ENCODE measurements at places on chromosomes 6 and 20.
A peak's percentile ranks its signal among the peaks of the same experiment; 100 is the strongest.

DNA sequence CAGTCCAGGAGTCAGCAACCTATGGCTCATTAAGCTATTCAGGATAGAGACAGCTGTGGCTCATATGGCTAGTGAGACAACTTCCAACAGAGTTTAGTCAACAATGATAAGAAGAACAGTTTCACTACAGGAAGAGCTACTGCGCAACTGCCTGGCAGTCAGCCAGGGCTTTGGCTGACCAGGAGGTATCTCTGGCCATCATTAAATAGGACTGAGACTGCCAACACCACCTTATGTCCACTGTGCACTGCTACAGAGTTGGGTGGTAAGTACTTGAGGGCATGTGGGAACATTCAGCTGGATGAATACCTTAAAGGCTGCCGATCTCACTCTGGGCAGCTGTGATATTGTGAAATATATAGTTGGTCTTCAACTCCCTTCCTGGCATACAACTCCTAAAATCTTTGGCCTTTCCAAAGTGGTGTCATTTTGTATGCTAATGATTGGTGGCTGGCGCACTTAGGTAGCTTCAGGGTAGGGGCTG lies 52.2 kb upstream of the FAM83C start:
- peak; percentile 83 for DNase-seq

DNA sequence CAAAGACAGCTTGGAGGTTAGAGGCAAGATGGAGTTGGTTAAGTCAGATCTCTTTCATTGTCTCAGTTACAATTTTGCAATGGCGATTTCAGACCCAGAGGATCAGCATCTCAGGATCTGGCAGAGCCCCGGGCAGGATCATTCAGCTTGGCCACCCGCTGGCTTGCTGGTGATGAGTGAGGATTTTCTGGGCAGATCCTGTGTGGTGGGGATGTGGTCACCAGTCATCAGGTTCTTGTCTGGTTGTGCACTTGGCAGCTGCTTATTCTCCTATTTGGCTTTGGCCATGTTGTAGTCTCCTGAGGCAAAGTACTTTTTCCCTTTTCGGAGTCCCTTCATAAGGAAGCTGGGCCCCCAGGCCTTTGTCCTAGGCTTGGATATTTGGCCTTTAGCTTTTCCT lies 953.9 kb downstream of the KIF16B start:
- no peak for DNase-seq

DNA sequence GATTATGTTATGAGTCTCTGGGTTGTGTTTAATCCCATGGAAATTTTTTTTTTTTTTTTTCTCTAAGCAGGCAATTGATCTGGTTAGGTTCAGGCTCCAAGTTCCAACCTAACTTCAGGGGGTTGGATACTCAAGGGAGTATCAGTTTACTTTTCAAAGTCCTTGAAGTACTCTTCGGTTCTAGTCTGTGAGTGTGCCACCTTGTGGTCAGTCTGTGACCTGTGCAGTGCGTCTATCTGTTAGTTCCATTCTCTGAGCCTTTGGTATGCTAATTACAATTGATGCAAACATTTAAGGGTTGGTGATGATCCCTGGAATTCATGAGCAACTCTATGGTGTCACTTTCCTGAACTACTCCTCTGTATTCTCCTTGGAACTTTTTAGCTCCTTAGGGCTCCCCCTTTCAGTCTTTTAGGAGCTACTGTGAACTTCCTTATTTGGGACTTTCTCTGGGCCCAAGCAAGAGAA lies 342.0 kb downstream of the SOX4 start:
- peak; percentile 42 for DNase-seq

DNA sequence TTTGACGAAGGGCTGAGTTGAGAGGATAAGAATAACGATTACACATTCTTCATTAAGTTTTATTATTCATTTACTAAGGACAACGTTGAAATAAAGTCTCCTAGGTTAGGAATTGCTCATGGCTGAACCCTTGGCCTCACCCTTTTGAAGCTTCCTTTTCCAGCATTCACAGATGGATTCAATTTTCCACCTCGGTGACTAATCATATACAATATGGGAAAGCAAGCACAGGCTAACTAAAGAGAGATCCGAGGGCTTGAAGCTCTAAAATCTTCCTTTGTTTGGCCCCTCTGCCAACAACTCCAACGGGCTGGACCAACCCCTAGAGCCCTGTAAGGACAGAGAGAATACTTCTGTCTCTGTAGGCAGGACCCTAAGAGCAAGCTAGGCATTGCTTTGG lies 159.5 kb downstream of the SOD2 start:
- no peak for DNase-seq

DNA sequence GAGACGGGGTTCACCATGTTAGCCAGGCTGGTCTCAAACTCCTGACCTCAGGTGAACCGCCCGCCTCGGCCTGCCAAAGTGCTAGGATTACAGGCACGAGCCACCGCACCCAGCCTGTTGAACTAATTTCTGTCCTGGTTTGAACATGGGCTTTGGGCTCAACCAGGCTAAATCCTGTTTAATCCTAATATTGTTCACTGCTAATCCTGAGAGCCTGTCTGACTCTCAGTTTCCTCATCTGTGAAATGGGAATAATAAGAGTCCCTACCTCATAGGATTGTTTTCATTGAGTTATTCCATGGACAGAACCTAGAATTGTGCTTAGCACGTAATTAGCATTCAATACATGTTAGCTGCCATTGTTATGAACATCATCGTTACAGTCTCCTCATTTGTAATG lies 17.4 kb downstream of the TM9SF4 start:
- DNase-seq: no peak

DNA sequence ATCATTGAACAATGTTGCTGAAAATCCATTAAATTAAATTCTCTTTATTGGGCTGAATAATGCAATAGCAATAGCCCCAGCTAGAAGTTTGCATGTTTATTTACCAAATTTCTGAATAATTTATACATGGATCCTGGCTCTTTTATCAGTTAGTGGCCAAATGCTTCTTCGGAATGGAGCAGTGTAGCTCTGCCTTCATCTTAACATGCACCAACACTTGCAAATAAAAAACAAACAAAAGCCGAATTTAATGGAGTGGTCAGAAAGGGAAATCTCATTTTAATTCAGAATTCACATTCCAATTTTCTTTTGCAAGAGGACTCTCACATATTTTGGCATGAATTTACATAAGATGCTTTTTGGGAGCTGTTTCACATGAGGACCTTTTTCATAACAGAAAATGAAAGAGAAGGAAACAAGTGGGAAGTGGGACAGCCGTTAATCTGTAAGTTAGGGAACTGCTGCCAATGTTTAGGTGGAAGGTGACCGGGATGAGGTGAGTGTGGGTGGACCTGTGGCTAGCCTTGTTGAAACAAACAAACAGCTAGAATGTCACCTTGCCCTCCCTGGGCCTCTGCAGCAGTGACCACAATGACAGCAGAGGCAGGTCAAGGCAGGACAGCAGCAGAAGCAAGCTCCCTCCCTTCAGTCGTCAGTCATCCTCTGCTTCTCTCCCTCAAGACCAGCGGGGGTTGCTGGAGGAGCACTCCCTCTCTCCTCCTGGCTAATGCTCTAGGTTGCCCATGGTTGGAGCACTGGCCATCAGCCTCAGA lies 73.2 kb downstream of the INSM1 start:
- DNase-seq: no peak

- no peak for DNase-seq
These were observed 40.9 kb upstream of the CDH22 start for GRCh38 chr20:46349035-46349741.

DNA sequence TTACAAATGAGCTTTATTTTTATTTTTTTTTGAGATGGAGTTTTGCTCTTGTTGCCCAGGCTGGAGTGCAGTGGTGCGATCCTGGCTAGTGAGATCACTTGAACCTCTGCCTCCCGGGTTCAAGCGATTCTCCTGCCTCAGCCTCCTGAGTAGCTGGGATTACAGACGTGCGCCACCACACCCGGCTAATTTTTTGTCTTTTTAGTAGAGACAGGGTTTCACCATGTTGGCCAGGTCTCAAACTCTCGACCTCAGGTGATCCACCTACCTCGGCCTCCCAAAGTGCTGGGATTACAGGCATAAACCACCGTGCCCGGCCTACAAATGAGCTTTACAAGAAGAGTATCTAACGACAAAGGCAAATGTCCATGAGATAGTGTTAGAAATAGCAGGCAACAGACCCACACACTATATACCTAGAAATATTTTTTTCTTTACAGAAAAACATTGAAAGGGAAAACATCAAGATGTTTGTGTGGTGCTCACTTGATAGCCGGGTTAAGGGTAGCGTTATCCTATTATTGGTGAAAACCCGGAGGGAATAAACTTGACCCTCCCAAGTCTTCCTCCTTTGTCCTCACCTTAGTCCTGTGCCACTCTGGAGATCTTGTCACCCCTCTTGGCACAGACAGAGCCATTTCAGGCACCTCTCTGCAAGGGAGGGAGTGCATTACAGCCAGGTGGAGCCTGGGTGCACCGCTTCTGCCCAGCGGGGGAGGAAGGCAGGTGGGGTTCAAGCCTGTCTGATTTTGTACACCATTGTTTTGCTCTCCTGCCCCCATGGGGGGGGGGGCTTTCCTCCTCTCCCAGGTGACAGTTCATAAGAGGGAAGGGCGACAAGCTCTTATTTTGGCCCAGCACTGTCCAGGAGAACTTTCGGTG lies 21.0 kb upstream of the AVP start:
- no peak for DNase-seq

GRCh38 chr6:106122306-106122918 lies 36.3 kb downstream of the PRDM1 start:
- no peak for DNase-seq

- no peak for DNase-seq
These were observed 224.0 kb upstream of the PLN start for GRCh38 chr6:118324116-118324515.

DNA sequence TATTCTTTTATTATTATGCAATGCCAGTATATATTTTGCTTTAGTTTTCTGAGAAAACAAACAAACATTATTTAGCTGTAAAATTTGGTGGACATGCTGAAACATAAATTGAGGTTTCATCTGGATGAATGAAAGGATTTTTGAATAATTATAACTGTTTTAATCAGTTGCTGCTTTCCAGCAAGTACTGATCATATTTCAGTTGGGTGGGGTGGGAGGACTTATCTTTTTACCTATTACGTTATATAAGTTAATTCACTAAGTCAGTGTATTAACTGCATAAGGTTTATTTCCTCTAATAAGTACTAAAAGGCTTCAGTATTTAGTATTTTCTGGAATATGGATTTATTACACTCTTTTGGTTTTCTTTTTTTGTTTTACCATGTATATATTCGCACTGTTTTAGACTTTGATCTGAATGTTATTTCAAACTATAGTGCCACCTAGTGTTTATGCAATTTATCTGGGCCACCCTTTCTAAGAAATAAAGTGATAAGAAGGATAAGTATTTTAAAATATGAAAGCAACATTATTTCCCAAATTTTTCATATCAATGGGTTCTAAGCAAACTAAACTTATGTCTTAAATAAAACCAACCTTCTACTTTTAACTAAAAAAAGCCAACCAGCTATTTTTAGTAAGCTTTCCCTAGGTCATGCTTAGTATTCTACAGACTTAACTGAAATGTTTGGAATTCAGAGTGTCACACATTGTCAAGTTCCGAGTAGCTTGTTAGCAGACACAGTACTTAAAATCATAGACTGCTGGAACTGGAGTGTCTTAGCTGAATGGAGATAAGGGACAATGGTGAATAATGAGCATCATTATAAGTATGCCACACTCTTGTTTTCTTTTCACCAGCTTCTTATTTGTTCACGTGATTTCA lies 105.4 kb upstream of the MCHR2 start:
- peak; percentile 19 for DNase-seq

GRCh38 chr6:111110036-111110435 lies 22.7 kb downstream of the SLC16A10 start:
- no peak for DNase-seq

DNA sequence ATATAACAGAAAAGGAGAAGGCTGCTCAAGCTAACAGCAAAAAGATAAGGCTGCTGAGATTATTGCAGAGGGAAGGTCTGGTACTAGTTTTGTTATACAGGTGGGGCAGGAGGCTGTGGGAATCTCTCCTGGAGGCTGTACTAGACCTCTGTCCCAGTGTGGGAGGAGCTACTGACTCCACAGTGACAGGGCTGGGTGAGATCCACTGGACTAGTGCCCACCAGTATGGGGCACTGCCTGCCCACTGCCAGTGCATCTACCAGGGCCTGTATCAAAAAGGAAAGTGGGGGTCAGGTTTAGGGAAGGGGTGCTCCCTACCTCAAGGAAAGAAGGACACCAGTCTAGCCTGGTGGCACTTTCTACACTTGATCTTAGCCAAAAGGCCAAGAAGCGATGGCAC lies 30.1 kb downstream of the GSTA2 start:
- DNase-seq: no peak

- DNase-seq: no peak
These were observed 103.0 kb upstream of the HS3ST5 start for GRCh38 chr6:114445846-114446245.

- no peak for DNase-seq
These were observed 964 bp downstream of the RPL10A start for GRCh38 chr6:35468980-35469750.

GRCh38 chr6:113351173-113351834 lies 505.8 kb upstream of the MARCKS start:
- DNase-seq: no peak

- peak; percentile 18 for DNase-seq
These were observed 156.9 kb downstream of the MAFB start for GRCh38 chr20:40532103-40532502.

DNA sequence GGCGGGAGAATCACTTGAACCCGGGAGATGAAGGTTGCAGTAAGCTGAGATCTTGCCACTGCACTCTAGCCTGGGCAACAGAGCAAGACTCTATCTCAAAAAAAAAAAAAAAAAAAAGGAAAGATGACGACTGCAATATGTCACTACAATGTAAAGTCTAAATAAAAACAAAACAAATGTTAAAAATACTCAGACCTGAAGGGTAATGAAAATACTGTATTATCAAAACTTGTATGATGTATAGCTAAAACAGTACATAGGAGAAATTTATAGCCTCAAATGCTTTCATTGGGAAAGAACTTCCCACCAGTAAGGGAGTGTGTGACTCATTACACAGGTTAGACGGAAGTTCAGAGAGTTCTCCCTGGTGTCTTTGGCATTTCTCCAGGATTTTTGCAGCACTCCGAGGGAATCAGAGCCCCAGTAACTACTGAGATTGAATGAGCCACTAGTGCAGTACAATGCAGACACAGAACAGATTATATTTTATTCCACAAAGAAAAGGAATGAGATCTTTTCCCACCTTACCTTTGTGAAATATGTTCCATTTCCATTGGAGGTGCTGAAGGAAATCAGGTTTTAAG lies 12.5 kb upstream of the RALGAPB start:
- peak; percentile 89 for DNase-seq

DNA sequence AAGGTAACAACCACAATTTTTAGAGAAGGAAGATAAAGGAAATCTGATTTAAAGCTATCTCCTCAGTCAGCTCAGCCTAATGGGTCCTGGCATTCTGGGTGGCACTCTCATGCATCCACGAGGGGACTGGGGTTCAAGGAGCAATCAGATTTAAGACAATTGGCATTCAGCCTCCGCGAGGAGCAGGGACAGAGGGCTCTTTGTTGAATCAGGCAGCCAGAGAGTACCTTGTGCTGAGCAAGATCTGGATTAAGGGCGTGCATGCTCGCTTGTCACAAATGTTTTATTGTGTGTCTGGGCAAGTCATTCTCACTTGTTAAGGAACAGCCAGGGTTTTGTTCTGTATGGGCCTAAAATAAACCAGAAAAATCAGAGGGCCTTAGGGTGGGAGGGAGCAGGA lies 475.3 kb upstream of the NRSN1 start:
- no peak for DNase-seq
